Stimulated activated CD8-positive, alpha-beta memory T cell treated with anti-CD3 and anti-CD28 coated beads, Interleukin-4, amount 100 ng/mL, for 1 hour (primary cell): ENCODE measurements at places on chromosomes 12 and 14.

DNA sequence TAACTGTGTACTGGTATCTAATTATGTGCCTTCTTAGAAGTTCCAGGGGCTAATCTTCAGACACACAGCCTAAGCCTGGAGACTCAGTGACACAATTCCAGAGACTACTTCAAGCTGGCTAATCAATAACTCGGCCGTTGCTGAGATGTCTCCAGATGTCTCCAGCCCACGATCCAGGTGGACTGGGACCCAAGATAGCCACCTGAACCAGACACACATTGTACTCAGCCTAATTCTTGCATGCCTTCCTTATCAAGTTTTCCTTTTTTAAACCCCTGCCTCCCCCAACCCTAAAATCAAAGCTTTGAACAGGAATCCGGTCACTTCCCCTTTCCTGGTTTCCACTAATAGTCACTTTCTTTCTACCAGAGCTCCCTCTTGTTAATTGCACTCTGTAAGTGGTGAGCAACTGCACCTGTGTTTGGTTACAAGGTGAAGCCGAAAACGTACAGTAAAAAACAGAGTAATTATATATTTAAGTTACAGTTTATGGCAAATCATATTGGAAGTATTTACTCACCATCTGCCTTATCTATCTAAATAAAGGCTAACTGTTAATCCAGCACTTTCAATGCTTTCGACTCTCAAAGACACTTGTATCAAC, 39.8 kb upstream of the PTGDR start:
- no peak for DNase-seq

GRCh38 chr12:39277416-39277815, 165.5 kb downstream of the KIF21A start:
- no peak for DNase-seq

DNA sequence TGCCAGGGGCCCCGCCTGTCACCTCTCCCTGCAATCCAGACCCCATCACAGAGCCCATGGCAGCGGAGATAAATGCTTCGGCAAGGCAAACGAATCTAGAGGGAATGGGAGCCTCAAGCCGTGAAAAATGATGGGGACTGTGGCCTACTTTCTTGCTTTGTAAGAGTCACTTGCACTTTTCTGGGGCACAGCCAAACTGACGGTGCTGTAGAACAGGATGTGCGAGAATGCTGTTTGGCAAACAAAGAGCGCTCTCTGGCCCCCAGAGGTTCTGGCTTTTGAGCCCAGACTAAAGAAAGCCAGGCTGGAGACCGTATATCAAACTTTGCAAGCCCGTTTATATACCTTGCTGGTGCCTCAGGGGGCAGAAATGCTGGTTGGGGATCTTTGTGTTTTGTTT, 108.7 kb downstream of the CACNA1C start:
- DNase-seq, result no peak

DNA sequence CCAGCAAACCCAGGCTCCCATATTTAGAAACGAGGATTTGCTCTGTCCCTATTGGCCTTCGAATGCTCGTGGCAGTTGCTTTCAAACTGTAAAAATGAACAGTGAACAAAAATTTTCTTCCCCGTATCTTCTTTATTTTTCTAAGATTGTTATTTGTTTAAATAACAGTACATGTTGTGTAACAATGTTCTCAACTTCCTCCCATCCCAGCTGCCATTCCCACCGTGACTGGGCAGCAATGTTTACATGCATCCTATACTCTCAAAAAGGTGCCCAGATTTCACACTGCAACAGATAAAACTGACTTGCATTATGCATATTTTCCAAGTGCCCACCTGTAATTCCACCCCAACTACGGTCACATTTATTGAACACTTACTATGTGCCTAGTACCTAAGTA, 12.8 kb downstream of the VCPKMT start:
- no peak for DNase-seq

- DNase-seq, result no peak
Measured at GRCh38 chr14:100762089-100762515, 35.4 kb downstream of the DLK1 start.
